ENCODE measurements at places on chromosomes 11 and 22.

GRCh38 chr11:61954106-61954850 is 4.1 kb downstream of the BEST1 start:
- no peak for DNase-seq

- no peak for DNase-seq
Observed at GRCh38 chr11:70104419-70104818, 26.3 kb downstream of the ANO1 start.

- DNase-seq, result no peak
Observed at GRCh38 chr22:37726241-37726887, 29.5 kb downstream of the TRIOBP start.

DNA sequence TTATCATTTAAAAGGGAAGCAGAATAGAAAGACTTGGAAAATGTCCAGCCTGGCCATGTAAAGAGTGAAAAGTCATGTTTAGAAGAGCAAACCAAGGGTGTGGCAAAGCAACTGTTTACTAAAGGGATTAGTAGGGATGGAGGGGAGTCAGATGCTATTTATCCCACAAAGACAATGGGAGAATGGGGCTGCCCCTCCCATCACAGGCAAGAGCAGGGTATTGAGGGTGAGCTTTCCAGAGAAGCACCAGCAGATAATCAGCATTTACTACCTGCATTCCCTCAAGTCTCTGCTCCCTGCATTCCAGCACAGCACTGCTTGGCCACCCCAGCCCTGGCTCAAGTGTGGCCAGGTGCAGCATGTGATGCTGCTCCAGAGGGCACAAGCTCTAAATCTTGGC is 18.5 kb upstream of the QSER1 start:
- DNase-seq, result no peak

DNA sequence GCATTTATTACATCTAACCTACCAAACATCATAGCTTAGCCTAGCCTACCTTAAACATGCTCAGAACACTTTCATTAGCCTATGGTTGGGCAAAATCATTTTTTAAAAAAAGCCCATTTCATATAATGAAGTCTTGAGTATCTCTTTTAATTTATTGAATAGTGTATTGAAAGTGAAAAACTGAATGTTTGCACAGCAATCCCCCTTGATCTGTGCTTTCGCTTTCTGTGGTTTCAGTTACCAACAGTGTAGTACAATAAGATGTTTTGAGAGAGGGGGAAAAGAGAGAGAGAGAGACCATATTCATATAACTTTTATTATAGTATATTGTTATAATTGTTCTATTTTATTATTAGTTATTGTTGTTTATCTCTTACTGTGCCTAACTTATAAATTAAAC is 8.4 kb upstream of the MAP6 start:
- DNase-seq, result no peak

- no peak for DNase-seq
Observed at GRCh38 chr11:126732981-126733380, 267.6 kb downstream of the KIRREL3 start.

GRCh38 chr11:109914809-109915653 is 178.2 kb upstream of the ZC3H12C start:
- DNase-seq, result no peak

DNA sequence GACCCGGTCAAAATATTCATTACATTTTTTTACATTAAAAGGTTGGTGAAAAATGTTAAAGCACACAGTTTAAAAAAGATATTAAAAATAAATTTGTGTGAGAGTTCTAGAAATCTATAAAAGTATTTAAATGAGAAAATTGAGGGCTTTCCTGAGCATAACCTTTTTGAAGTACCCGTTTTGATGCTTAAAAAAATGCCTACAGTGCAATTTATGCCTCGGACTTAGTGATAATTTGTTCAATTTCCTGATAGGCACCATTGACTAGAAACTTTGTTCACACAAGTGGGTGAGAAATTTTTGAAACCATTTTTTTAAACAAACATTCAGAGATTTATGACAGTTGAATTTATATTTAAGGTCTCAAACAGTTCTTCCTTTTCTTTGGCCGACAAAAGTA is 29.7 kb upstream of the B3GAT1 start:
- no peak for DNase-seq

- no peak for DNase-seq
Observed at GRCh38 chr11:124748481-124749343, 3.3 kb downstream of the VSIG2 start.

DNA sequence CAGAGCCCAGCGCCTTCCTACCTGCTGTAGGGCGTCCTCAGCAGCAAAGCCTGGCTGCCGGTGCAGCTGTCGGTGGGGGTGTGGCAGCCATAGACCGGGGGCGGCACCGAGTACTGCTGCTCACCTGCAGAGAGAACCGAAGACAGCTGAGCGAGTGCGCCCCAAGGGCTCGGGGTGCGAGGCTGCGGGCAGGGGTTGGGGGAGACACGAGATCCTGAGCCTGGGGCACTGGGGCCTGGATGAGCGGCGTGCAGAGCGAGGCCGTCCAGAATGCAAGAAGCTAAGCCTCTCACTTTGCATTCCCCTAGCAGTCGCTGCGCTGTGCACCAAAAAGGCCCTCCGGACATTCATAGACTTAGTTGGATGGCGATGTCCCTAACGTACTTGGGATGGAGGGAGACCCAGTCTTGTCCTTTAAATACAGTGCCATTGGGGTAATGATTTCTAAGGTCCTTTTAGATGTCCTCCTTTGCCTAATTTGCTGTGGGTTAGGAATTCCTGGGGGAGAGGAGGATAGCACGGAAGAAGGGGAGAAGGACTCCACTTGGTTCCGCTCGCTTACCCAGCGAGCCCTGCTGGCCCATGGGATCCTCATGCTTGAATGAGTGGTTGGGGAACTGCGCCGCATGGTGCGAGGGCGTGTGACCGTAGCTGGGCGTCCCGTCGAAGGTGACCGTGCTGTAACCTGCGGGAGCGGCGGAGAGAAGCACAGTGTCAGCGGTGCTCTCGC is 7.2 kb downstream of the WT1 start:
- no peak for DNase-seq

DNA sequence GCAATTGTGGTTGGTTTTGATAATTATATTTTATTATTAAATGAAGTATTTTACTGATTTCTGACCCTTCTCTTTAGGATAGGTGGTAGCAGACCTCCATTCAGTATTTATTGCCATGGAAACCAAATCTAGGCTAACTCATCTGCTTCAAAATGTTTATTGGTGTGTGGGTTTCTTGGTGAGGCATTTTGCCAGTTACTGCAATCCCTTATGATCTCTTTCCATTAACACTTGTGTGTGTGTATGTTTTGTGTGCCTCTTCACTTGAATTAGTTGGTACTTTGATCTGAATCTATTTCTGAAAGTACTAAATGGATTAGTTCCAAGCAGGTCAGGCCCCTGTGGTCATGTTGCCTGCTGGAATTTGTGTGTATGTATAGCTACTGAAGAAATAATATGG is 184.4 kb upstream of the C11orf87 start:
- DNase-seq, result no peak

DNA sequence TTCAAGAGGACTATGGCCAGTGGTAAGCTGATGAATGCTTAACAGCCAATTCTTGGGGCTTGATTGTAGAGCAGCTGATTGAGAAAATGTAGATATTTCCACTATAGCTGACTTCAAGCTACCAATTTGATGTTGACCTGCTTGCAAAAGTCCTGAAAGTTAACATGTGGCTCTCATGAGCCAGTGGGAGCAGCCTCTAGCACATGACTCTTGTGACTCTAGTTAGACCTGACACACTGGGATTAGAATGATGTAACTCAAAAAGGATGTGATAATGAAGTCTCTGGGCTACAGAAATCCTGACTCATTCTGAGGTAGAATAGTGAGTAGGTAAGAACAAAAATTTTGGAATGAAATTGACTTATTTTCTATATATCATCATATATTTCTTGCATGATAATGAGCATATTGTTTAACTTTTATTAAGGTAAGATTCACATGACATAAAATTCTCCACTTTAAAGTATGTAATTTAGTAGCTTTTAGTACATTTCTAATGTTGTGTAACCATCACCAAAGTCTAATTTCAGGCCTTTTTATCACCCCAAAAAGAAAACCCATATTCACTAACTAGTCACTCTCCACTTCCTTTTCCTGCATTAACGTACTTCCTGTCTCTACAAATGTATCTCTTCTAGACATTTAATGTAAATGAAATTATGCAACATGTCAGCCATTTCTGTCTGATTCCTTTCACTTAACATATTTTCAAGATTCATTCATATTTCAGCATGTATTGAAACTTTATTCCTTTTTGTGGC is 16.1 kb upstream of the OR52H1 start:
- DNase-seq, result no peak

- DNase-seq, result no peak
Observed at GRCh38 chr11:60848714-60849151, 6.8 kb downstream of the CCDC86 start.

DNA sequence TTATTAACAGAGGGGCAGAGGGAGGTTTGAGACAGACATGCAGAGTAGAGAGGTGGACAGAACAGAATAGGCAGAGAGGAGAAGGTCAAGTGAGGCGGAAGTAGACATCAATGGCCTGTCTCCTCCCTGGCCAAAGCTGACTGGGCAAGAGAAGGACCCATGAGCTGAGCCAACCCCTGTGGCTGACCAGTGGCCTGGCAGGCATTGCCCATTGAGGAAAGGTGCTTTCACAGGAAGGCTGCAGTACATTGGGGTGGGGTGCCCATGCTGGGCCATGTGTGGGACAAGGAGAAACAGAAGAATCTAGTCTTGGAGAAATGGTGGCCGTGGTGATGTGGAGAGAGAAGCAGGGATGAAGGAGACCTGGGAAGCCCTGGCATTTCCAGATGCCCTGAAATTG is 76.0 kb downstream of the MYEOV start:
- no peak for DNase-seq
